CD4-positive, alpha-beta T cell (primary cell): ENCODE measurements at places on chromosomes 11 and 22. TPM values are rescaled to one million over a fixed set of nuclear protein-coding genes. Genes with fewer than 3 reads are reported as not detected.

DNA sequence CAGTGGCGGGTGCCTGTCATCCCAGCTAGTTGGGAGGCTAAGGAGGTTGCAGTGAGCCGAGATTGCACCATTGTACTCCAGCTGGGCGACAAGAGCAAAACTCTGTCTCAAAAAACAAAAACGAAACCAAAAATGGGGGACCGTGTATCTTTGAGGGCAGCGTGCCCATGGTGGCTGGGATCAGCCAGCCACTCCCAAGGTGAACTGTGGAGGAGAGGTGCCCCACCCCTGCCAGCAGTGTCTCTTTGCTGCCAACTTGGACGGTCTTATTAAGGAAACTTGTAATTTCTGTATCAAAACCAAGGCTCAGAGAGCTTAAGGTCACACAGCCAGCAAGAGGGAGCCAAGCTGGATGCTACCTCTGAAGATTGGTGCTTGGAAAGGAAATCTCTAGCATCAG, 147.7 kb downstream of the CACNA1I start:
- no peaks in the 10 kb centered on the region for H3K36me3 ChIP-seq
- H3K4me3 ChIP-seq = no peak overlapping the region
- peaks cover 3% of the 10 kb centered on the region for H3K4me1 ChIP-seq
- no peaks in the 10 kb centered on the region for H3K27me3 ChIP-seq

- H3K27ac ChIP-seq = no peak overlapping the region
- no peak for DNase-seq
- H3K4me1 ChIP-seq = peaks cover 43% of the 10 kb centered on the region
- H3K36me3 ChIP-seq = peaks cover 13% of the 10 kb centered on the region
These were observed 4.3 kb downstream of the TOB2 start for GRCh38 chr22:41442240-41442792.

- H3K27ac ChIP-seq = peak within 1 kb of the TSS; percentile 63
- peaks cover 4% of the 10 kb centered on the region for H3K36me3 ChIP-seq
- peak; percentile 76 for DNase-seq
- peaks cover 45% of the 10 kb centered on the region for H3K4me1 ChIP-seq
These were observed at the start of gene HTATIP2 for GRCh38 chr11:20363500-20364340. Gene HTATIP2, plus strand, starts transcription at chr11:20363714. Its CDS starts 524 bp downstream, at chr11:20364238.

MTNR1B gene
- total RNA-seq = not detected

GRCh38 chr11:72591785-72592502, 82.3 kb downstream of the PDE2A start:
- peaks cover 23% of the 10 kb centered on the region for H3K4me1 ChIP-seq
- no peak overlapping the region for H3K27ac ChIP-seq
- H3K4me3 ChIP-seq = no peak overlapping the region
- no peaks in the 10 kb centered on the region for H3K36me3 ChIP-seq
- peaks cover 28% of the 10 kb centered on the region for H3K27me3 ChIP-seq

DNA sequence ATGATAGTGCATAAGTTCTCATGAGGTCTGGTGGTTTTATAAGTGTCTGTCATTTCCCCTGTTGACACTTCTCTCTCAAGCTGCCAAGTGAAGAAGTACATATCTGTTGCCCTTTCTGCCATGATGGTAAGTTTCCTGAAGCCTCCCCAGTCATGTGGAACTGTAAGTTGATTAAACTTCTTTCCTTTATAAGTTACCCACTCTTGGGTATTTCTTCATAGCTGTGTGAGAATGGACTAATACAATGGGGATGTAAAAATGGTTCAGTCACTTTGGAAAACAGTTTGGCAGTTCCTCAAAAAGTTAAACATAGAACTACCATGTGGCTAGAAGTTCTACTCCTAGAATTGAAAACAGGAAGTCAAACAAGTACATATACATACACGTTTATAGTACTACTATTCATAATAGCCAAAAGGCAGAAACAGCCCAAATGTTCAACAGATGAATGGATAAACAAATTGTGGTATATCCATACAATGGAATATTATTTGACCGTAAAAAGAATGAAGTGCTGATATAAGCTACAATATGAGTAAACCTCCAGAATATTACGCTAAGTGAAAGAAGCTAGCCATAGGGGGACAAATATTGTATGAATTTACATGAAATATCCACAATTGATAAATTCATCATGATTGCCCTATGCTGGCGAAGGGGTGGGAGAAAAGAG, 16.0 kb upstream of the DKK3 start:
- H3K4me1 ChIP-seq = no peaks in the 10 kb centered on the region
- no peak overlapping the region for H3K27ac ChIP-seq
- no peaks in the 10 kb centered on the region for H3K36me3 ChIP-seq
- H3K27me3 ChIP-seq = peaks cover 3% of the 10 kb centered on the region

GRCh38 chr22:38205261-38206128, 3.7 kb downstream of the MAFF start:
- no peak for DNase-seq
- H3K27ac ChIP-seq = no peak overlapping the region
- no peaks in the 10 kb centered on the region for H3K27me3 ChIP-seq
- no peak overlapping the region for H3K4me3 ChIP-seq
- no peaks in the 10 kb centered on the region for H3K36me3 ChIP-seq

DNA sequence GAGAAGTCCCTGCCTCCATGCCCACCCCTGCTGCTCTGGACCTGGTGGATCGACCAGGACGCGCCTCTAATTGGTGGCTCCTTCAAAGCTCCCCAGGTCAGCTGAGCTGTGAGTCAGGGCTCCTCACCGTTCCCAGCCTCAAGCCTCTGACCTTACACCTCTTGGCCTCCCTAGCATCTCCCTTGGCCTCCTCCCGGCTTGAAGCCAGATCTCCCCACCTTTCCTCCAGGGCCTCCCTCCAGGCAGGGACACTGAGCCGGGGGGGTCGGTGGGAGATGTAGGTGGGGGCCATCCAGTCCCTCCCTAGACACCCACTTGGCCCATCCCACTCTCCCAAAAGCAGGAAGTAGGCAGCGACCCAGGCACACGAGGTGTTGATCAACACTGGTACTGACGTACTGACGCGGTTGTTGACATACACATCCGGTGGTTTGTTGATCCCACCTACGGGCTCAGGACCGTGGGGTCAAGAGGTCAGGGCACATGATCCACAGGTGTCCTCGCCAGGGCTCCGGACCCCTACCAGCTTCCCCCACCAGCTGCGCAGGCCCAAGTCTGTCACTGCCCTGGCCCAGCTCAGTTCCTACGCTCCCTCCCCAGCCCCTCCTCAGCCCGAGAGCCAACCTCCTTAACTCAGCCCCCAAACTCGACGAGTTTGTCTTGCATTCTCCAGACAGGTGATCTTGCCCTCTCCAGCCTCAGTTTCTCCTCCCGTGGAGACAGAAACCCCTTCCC, 802 bp downstream of the ATG2A start:
- peak overlapping the region; percentile 89 for H3K4me3 ChIP-seq
- peaks cover 29% of the 10 kb centered on the region for H3K36me3 ChIP-seq
- peak overlapping the region; percentile 78 for H3K27ac ChIP-seq

MS4A4E gene
- total RNA-seq = not detected

GRCh38 chr22:33272180-33272579, 214.0 kb upstream of the SYN3 start:
- no peak for DNase-seq
- H3K27ac ChIP-seq = no peak overlapping the region
- H3K27me3 ChIP-seq = no peaks in the 10 kb centered on the region
- H3K4me3 ChIP-seq = no peak overlapping the region
- H3K4me1 ChIP-seq = no peaks in the 10 kb centered on the region

SRSF8 gene
- 67.2 TPM for total RNA-seq

DNA sequence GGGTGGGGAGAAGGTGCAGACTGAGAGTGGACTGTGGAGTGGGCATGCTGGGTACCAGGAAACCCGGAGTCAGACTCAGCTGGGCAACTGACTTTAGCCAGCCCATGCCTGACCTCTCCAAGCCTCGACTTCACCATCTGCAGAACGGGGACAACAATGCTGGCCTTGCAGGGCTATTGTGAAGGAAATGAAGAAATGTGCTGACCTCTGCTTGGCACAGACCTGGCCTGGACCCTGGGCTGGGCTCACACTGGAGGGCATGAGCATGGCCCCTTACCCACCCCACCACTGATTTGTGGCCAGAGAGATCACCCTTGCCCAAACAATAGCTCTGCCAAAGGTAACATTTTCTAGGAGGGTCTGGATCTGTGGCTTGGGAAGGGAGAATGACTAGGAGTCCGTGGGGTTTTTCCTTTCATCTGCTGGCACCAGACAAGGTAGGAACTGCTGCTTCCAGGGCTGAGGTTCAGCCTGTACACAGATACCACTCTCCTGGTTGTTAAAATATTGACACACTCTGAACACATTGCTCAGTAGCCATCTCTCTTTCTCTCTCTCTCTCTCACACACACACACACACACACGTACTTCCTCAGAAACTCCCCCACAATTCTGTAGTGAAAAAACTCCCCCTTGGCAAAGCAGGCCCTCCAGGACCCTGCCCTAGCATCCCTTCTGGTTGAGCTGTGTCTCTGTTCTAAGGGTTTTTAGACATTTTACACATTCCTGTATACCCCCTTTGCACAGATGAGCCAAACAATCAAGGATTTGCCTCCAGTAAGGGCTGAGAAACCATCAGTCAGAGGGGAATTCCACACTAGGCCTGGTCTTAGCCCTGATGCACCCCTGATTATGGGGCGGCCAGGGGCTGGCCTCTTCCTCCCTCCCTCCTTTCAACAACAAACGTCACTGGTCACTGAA, 1.0 kb downstream of the MOGAT2 start:
- DNase-seq = no peak
- H3K4me3 ChIP-seq = no peak overlapping the region
- no peaks in the 10 kb centered on the region for H3K4me1 ChIP-seq
- H3K36me3 ChIP-seq = no peaks in the 10 kb centered on the region
- no peak overlapping the region for H3K27ac ChIP-seq
- H3K27me3 ChIP-seq = no peaks in the 10 kb centered on the region
